ENCODE measurements at places on chromosomes 11 and 22.

- DNase-seq, result no peak
Measured at GRCh38 chr11:58227956-58228615, 632 bp downstream of the OR10Q1 start.

DNA sequence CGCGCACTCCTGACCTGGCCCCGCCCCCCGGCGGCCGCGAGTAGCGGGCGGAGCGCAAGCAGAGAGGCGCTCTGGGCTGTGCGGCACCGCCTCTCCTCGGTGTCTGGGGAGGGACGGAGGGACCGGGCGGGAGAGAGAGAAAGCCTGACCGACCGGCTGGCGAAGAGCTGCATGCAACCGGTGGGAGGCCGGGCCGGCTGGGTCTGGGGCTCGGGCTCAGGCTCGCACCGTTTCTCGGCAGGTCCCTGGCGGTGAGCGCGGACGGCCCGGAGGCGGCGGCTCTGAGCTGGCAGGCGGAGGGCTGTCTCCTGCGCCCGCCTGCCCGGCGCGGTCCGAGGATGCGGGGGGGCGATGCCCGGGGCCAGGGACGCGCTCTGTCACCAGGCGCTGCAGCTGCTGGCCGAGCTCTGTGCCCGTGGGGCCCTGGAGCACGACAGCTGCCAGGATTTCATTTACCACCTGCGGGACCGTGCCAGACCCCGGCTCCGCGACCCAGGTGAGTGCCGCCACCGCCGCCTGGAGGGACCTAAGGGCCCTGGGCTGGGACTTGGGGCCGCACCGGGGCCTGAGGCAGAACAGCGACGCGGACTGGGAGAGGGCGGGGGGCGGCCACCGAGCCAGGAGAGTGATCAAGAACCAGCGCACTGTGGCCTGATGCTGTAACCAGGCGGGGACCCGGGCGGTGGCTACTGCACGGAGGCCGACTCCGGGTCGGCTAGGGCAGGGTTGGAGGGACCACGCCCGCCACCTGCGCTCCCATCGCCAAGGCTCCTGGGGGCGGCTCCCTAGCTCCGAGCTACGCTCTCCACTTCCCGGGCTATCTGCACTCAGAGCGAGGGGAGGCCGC is at the start of gene SYT9:
SYT9 (plus strand) TSS at position 69 of the 847 bp plus-strand sequence; CDS start at position 352, 283 bp downstream.
- no peak for DNase-seq

DNA sequence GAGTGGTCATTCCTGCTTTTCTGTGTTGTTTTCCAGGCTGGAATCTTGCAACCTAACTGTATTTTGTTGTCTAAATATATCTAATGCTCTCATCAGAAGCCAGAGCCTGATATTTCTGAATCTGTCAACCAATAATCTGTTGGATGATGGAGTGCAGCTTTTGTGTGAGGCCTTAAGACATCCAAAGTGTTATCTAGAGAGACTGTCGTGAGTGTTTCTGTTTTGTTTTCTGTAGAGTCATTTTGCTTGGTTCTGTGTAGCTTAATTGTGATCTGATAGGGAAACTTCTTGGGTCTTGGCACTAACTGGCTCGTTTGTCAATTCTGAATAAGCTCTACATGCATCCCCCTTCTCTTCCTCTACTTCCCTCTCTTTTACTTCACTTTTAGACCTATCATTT is 31.2 kb upstream of the RBMXL2 start:
- DNase-seq, result no peak

GRCh38 chr22:19885841-19886592 is 31.3 kb upstream of the GNB1L start:
- no peak for DNase-seq

DNA sequence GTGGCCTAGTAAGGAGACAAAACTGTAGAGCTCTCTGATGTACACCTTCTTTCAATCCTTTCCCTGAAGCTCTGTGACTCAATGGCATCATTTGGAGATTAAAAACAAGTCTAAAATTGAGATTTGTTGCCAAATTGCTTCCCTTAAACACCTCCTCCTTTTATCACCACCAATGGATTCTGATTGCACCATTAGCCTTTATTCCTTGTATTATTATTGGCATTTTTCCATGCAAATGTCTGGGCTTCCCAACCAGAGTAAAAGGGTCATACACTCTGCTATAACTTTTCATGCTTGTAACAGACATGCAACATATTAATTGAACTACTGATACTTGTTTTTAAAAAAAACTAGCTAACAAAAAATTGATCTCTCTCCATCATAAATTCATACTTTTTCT is 124.2 kb downstream of the CCDC34 start:
- no peak for DNase-seq

GRCh38 chr11:38131535-38131934 is 1533.5 kb upstream of the RAG2 start:
- no peak for DNase-seq

GRCh38 chr11:19605520-19606371 is 106.9 kb upstream of the NAV2 start:
- DNase-seq, result no peak

GRCh38 chr11:95487391-95487790 is 256.4 kb upstream of the SESN3 start:
- no peak for DNase-seq

DNA sequence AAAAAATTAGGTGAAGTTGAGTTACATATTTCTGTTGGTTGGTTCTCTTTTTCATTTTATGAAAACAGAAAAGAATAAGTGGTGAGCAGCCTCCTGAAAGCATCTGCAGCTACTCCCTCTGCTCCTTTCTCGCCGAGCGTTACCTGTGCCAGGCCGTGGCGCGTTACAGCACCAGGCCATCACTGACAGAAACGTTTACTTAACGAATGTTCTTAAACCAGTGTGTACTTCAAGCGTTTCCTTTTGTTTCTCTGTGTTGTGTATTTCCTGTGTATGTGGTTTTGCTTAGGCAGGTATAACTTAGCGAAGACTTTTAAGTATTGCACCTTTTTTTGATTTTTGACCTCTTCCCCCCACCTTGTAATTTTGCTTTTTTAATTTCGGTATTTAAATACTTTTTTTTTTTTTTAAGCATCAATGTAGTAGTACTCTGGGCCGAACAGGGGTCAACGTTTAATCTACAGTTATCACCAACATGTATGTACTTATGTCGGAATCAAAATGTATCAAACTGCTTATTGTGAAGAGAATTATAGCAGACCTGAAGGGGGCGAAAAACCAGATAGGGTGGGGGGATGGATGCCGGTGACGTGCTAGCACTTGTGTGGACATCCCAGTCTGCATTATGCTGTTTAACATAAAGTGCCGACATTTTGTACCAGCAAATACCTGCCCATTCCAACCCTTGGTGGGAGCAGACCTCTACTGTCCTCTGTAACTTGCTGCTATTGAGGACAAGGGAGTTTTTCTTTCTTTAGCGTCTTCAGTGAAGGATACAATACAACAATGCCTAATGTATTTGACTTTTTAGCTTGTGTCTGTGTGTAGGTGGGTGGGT is 21.6 kb upstream of the ADSL start:
- DNase-seq, result no peak

DNA sequence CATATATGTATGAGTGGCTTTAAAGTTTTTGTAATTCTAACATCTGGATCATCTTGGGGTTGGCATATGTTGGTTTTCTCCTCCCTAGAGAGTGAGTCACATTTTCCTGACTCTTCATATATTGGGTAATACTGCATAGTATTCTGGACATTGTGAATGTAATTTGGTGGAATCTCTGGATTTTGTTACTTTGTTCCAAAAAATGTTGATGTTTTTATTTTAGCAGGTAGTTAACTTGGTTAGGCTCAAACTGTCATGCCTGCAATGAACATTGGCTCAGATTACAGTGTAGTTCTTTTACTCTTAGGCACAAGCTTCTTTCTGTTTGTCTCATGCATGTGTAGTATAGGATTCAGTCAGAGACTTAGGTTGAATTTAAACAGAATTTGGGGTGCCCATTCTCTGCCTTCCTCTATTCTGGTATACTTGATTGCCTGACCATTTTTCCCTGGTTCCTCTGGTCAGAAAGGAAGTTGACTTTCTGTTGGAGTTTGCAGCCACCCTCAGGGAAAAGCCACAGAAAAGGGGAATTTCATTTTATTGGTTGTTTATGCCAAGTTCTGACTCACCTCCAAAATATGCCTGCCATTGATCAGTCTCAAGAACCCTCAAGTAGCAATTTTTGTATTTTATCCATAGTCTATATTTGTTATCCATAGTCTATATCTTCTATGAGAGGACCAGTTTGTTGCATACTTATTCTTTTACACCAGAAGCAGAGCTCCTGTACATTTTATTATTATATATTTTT is 151.7 kb downstream of the UVRAG start:
- no peak for DNase-seq

- DNase-seq, result no peak
Measured at GRCh38 chr11:118911880-118912741, 13.6 kb downstream of the BCL9L start.

DNA sequence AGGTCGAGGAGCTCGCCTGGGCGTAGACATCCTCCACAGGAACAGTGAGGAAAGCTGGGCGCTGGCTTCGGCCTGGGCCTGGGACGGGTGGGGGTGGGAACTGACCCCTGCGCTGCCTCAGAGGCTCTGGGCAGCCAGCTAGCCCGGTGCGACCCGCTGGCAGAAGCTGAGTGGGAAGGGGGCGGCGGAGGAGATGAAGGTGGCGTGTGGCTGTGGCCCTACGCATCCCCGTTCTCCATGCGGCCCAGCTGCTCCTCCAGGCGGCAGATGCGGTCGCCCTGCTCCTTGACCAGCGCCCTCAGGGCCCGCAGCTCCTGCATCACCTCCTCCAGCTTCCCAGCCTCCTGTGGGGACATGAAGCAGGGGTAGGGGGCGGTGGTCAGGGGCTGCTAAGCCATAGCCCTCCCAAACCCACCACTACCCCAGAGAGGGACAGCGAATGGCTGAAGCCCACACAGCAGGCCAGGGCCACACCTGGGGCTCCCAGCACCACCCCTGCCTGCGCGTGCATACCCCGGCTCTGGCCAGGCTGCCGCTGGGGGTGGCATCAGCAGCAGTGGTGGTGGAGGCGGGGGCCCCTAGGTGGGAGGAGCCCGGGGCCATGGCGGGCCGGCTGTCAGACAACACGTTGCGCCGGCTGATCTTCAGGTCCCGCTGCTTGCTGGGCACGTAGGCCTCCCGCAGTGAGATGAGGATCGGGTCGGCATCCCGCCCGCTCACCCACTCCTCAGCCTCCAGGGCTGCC is 848 bp upstream of the PTPRCAP start:
- no peak for DNase-seq

- no peak for DNase-seq
Measured at GRCh38 chr11:10125522-10126133, 168.4 kb downstream of the SBF2 start.

DNA sequence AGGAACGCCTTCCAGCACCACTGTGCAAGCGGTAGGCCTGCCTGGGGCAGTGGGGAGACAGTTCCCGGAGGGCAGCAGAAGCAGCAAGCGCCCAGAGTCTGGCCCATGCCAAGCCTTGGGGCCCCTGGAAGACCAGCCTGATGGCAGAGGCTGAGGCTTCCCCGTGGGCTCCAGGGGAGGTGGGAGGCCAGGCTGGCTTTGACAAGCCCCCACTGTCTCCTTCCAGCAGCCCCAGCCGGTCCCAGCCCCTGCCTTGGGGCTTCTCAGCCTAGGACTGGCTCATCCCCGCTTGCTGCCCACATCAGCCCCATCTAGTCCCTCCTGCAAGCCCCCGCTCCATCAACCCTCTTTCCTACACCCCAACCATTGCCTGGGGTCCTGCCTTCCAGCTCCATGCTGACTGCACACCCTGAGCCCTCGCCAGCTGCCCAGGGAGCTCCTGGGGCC is 46.7 kb downstream of the IGF2 start:
- DNase-seq, result no peak

- no peak for DNase-seq
Measured at GRCh38 chr11:86149792-86150191, 80.9 kb upstream of the PICALM start.

DNA sequence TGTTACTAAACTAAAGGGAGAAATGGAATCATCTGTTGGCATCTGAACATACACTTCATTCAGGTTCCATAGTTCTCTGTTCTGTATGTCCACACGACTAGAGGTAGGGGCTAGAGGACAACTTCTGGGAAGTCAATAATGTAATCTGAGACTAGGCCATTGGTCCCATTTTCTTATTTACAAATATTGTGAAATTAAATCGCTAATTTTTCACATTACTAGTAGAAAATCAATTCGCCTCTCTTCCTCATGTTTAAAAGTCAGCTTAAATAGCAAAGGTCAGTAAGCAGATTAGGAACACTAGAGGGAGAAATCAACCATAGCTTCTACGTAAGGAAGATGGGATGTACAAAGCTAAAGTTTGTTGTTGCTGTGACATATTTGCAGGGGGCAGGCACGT is 59.7 kb downstream of the CADM1 start:
- no peak for DNase-seq

All from COR-L47 (cell line).